Renal pelvis (tissue), 12 donors: ENCODE measurements at places on chromosomes 7 and 10. TPM values are rescaled to one million over a fixed set of nuclear protein-coding genes. Genes with fewer than 3 reads are reported as not detected.

GRCh38 chr10:30701451-30702173 lies 72.1 kb upstream of the LYZL2 start:
- no peak for DNase-seq

GRCh38 chr10:86355571-86356038 lies 11.0 kb downstream of the GRID1 start:
- DNase-seq = no peak

GRCh38 chr7:962401-963081 lies 8.1 kb upstream of the ADAP1 start:
- DNase-seq = no peak

OR2A5 gene
- not detected for polyA plus RNA-seq

OR9A4 gene
- polyA plus RNA-seq = not detected

SPOCK2 gene
- polyA plus RNA-seq = 156 TPM

CCL24 gene
- polyA plus RNA-seq = not detected

BCAP29 gene
- 39.6 TPM for polyA plus RNA-seq
